ENCODE measurements at places on chromosomes 7 and 10.

GRCh38 chr7:65809982-65810288 is 62.9 kb upstream of the VKORC1L1 start:
- no peak for DNase-seq

DNA sequence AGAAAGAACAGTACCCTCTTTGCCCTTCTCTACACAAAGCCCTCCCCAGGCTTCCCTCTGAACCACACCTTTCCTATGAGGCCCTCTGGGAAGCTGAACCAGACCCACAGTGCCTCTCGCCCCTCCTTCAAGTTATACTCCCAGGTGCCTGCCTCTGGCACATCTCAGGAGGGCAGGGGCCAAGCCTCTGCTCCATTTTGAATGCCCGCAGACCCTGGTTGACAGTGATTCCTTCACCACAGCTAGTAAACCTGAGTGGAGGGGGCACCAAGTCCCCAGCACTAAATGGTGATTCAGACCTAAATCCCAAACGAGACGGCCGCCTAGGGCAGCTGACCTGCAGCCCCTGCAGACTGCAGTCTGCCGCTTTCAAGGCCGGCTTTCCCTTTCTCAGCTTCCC is 230.5 kb upstream of the ZNF32 start:
- no peak for DNase-seq

- no peak for DNase-seq
Measured at GRCh38 chr10:30182191-30183054, 123.0 kb upstream of the JCAD start.

- peak; percentile 44 for DNase-seq
Measured at GRCh38 chr7:99928994-99929729, at the start of gene GJC3. Gene GJC3, minus strand, starts transcription at chr7:99929620. Its CDS starts 0 bp downstream, at chr7:99929620.

- no peak for DNase-seq
Measured at GRCh38 chr7:110771717-110772116, 319.2 kb upstream of the LRRN3 start.

- no peak for DNase-seq
Measured at GRCh38 chr10:29860166-29860565, 199.2 kb downstream of the JCAD start.

DNA sequence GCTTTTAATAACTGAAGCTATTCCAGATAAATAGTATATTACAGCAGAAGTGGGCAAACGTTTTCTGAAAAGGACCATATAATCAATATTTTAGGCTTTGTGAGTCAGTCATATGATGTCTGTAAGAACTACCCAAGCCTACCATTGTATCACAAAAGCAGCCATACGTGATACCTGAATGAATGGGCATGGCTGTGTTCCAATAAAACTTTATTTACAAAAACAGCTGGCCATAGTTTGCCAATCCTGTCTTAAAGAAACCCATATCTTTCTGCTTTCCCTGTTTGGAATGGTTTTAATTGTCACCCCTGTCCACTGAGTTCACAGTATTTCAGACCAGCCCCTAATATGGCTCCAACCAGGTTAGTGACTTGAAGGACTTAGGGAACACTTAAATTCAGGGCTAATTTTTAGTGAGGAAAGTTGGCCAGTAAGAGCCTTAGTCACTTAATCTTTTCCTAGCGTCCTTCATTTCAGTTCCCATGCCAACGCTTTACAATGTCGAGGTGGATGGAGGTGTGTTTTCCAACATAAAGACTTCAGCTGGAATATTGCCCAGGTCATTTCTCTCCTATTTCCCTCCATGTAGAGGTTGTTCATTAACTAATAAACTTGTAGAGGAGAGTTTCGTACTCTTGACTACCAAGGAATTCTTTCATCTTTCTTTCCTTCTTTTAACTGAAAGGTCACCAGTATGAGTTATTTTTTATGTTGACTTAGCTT is 184.5 kb downstream of the TRIL start:
- no peak for DNase-seq

DNA sequence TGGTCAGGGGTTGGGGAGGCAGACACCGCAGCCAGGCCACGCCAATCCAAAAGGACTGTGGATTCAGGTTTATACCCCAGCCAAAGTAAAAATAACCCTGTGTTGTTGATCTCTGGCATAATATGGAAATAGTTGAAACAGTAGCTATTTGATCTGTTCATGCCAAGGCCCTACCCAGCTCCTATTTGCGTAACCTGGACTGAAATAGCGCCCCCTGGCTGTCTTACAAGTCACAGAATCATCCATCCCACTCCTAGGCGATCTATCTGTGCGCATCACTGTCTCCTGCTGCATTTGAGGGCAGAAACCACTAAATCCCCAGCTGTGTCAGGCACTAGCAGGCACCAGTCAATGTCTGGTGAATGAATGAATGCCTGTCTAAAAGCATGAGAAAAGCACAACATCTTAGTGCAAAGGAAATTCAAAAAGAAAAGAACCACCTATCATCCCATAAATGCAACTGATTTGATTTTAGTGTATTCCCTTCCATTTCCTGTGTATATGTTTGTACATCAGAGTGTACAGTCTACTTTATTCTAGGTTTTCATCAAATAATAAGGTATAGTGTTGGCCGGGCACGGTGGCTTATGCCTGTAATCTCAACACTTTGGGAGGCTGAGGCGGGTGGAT is 160.0 kb downstream of the SLIT1 start:
- DNase-seq: peak; percentile 54

DNA sequence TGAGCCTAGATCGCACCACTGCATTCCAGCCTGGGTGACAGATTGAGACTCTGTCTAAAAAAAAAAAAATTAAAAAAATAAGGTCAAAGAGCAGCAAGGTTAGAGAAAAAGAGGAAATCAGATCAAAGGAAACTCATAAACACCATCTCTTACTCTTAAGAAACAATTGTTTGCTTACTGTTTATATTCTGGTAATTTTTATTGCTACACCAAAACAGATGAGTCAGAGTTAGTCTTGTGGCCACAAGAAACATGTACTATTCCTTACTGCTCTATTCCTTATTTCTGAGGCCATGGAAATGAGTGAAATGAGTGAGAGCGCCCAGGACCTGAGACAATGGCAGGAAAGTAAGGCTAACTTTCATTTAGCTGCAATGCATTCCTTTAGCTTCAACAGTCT is 387.3 kb downstream of the HPSE2 start:
- no peak for DNase-seq

DNA sequence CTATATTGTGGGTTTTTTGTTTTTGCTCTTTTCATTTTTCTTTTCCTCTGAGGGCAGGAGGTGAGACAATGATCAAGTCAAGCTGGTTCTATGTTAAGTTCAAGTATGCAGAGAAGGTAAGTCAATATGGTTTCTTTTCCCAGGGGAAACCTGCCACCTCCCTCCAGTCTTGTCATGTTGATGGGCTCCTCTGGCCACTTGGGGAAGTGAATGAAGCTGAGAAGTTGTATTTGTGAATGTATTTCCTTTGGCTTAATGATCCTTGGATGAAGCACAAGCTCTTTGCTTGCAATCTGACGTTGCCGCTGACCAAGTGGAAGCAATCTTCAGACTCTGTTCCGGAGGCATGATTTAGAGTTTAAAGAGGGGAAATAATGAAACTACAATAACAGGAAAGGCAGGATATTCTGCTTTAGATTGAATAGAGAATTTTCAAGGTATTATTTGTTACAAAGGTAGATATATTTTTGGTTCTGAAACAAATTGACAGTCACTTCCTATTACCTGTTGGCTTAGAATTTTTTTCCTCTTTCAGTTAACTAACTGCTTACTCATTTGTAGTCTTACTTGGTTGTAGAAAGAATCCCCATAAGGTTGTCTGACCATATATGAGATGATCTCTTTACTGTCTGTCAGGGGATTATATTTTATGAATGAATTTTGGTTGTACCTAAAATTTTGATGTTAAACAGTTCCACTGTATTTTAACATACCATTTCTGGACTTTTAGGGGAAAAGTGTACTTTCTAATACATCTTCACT is 369.6 kb downstream of the AUTS2 start:
- no peak for DNase-seq

DNA sequence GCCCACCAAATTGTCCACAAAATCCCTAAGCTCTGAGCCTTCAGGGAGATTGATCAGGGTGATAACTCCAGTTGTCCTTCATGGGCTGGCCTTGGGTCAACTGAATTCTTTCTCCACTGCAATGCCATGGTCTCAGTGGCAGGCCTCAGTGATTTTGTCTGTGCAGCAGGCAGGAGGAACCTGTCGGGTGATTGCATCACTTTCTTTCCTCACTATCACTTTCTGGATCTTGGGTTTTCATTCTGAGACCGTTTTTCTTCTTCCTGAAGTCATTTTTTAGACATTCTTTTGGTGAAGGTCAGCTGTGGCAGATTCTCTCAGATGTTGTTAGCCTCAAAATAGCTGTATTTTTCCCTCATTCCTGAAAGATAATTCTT is 28.8 kb upstream of the LCOR start:
- no peak for DNase-seq

- no peak for DNase-seq
Measured at GRCh38 chr10:3167611-3168330, 4.8 kb downstream of the PITRM1 start.

- DNase-seq: no peak
Measured at GRCh38 chr10:49740346-49741107, 21.6 kb downstream of the OGDHL start.

DNA sequence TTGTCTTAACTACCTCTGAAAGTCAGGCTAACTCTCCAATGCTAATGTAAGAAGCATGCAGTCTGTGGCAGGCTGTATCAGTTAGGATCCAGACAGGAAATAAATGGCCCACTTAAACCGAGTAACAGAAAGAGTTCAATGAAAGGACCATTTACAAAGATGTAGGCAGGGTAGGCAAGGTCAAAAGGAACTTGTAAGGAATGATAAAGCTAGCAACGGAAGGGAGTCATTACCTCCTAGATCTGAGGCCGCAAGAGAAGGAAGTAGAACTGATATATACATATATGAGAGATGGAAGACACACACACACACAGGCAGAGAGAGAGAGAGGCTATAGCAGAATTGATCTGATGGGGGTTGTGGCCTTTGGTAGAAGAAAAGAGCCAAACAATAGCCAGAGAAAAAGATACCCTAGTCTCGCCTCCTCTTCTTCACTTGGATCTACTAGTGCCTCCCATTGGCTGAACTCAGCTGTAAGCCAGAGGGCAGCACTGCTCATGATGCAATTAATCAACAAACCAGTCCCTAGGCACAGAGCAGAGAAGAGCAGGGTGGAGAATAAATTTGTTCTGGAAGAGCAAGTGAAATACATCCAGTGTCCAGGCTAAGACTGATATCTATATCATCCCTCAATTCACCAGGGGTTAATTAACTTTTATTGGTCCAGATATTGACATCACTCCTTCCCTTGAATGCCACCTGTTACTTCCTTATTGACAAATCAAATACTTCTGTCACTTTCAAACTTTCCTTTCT is 91.2 kb downstream of the LSMEM1 start:
- no peak for DNase-seq

DNA sequence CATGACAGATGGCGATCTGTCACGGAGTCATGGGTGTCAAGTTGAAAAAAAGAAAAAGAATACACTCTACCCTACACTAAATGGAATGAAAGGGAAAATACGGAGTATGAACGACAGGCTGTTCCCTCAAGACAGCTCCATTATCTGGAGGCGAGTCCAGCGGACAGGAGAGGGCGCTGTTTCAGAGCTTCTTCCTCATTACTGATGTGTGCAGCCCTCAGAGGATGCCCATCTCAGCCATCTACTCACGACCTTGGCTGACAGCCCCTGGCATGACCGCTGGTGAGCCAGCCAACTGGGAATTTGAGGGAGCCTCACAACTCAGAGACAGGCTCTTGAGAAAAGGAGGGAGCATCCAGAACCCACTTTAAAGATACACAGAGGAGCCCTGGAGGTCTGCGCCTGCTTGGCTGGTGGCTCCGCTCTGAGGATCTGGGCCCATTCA is 49.6 kb upstream of the SMNDC1 start:
- DNase-seq: peak; percentile 82

DNA sequence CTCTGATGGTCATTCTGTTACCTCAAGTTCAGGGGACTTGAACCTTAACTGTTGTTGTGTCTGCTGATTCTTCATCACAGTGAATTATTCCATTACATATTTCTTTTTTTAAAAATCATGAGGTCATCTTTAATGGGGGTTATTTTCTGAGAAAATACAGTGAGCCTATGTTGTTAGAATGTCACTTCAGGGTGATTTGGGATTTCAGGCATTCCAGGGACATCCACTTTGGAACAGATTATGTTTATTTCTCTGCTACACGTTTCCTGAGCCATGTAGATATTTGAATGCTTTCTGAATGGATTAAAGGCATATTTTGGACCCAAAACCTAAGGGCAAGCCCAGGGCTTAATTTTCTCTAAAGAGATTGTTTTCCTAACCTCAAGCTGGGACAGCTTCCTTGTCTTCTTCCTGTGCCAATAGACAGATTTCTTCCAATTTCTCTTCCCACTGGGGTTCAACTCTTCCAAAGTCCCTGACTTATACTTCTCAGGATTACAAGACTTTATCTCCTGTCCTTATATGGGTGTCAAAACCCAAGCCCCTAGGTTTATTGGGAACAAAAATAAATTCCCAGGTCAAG is 271.7 kb downstream of the ARHGAP12 start:
- no peak for DNase-seq

GRCh38 chr10:24701447-24701846 is 22.2 kb downstream of the ARHGAP21 start:
- DNase-seq: no peak

GRCh38 chr10:129755158-129755591 is 208.9 kb downstream of the EBF3 start:
- DNase-seq: no peak

DNA sequence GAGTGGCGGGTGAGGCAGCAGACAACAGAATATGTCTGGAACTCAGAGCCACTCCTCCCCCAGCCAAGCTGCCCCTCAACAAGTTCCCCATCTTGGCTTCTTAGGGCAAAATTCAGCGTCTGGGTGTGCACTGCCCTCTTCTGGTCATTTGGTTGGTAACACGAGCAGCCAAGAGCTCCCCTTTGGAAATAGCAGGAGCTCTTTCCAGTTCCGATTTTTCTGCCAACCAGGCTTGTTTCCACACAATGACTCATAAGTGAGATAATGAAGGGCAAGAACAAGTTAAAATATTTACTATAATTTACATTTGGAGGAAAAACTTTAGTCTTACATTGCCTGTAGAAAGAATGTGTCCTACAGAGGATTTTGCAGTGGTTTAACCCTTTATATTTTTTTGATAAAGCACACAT is 70.5 kb downstream of the ADCYAP1R1 start:
- DNase-seq: peak; percentile 34

DNA sequence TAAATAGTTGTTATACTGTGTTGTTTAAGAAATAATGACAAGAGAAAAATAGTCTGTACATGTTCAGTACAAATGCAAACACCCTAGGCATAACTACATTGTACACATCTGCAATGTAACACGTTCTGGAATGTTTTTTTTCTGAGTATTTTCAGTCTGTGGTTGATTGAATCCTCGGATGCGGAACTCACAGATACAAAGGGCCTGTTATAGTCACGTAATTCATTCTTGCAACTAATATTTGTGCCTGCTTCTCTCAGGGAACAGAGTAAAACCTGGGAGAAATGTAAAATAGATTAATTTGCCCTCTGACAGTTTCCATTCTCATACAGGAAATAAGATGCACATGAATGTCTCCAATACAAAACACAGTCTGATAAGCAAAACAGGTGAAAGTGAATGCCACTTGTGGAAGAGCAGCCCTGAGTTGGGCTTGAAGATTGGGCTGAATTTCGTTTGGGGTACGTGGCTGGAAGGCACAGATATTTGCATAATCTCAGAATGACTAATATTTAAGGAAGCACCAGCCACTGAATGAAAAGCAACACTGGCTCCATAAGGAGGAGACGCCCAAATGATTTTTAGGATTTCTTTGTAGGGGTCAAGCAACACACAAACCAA is 19.1 kb downstream of the DENND2A start:
- no peak for DNase-seq

- no peak for DNase-seq
Measured at GRCh38 chr7:94996369-94996768, 89.0 kb downstream of the PPP1R9A start.
